ENCODE measurements at places on chromosomes 2 and 18.

DNA sequence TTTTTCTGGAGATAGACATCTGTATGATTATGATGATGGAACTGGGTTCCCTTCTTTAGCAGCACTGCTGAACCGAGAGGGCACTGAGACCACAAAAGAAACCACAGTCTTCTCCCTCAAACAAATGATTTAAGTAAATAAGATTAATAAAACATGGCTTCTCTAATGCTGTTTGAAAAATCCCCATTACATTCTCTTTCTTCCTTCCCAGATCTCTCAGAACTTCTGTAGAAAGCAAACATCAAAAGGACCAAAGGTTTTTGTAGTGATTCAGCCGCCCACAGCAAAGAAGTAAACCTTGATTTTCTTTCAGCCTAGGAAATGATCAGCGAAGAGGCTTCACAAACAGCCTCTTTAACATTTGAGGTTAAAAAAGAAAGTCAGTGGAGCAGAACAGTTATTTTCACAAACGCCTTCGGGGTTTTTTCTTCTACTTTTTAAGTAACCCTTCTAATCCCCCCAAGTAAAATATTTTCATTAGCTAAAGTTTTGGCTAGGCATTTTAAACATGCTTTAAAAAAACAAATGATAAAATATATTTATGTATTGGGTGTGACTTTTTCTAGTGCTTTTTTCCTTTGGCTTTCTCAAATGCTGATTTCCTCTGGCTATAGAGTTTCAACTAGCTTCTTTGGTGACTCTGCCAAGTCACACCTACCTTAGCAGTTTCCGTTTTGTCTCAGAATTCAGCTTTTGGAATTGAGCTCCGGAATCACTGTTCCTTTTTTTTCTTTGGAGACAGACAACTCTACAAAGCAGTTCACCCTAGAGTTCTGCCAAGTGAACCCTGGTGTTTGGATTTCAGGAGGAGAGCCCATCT lies 89.6 kb downstream of the UPP2 start:
- DNase-seq: no peak

DNA sequence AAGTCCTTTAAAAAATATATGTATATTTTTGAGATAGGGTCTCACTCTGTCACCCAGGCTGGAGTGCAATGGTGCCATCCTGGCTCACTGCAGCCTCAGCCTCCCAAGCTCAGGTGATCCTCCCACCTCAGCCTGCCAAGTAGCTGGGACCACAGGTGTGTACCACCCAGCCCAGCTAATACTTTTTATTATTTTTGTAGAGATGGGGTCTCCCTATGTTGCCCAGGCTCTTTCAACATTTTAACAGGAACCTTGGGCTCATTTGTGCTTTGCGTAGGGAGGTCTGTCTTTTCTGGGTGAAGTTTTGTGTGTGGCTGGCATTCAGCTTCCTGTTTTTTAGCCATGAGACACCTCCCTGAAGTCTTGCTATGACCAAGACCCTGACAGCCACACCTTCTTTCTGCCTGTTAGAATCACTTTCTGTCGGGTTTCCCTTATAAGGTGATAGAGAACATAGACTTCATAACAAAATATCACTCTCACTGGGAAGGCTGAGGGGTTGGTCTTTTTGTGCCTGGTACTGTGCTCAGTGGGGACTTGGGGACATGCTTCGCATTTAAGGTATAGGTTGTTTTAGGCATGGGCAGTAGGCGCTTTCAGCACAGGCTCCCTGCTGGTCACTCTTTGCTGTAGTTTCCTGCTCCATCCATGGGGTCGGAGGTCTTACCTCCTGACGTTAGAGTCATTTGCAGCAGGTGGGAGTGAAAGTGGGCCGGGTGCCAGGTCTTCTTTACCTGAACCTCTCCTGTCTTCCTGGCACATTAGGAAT lies 3.4 kb downstream of the RAB31 start:
- DNase-seq: no peak

DNA sequence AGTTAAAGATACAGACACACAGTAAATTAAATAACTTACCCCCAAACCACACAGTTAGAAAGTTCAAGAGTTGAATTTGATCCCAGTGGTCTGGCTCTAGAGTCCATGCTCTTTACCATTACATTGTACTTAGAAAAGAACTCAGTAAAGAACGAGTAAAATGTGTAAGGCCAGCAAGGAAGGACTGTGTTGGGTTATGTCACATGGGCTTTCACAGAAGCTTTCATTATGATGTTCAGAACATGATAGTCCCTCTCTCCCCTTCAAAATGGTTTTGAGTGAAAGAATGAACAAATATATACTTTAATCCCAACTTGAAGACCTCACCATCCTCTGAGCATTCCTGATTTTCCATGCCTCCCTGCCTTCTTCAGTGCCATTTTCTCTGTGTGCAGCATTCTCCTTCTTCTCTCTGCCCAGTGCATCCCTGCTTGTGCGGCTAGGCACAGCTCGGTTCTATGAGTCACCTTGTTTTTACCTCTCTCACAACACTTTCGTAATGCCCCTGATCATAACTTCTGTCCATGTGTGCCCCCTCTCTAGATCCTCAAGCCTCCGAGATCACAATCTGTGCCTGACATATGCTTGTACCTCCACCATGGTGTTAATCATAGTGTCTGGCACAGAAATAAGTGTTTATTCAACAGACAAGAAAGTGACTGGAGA lies 22.0 kb downstream of the RASGRP3 start:
- no peak for DNase-seq

- DNase-seq: no peak
Observed at GRCh38 chr2:236370847-236371409, 106.7 kb upstream of the ASB18 start.

GRCh38 chr2:45180033-45180746 lies 170.9 kb upstream of the SIX2 start:
- DNase-seq: no peak

- no peak for DNase-seq
Observed at GRCh38 chr2:113698892-113699447, 57.5 kb downstream of the SLC35F5 start.

DNA sequence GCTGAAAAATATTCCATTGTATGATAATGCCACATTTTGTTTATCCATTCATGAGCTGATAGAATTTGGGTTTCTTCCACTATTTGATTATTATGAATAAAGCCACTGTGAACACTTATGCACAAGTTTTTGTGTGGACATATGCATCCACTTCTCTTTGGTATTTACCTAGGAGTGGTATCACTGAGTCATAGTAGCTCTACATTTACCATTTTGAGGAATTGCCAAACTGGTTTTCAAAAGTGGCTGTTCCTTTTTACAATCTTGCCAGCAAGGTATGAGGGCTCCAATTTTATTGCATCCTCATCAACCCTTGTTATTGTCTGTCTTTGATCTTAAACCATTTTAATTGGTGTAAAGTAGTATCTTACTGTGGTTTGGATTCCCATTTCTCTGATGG lies 13.3 kb upstream of the EHBP1 start:
- DNase-seq: no peak

DNA sequence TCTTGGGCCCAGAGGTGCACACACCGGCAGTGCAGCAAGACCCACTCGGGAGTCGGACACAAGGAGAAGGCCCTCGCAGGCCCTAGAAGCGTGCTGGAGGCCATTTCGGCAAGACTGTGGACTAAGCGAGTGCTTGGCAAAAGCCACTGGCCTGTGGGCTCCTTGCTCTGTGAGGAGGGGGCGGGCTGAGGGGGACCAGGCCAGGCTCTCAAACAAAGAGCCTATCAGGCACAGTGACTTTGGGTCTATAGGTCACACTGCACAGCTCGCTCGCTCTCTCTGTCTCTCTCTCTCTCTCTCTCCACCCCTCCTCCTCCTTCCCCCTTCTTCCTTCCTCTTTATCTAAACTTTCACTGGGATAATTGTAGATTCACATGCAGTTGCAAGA lies 23.6 kb upstream of the ZCCHC2 start:
- no peak for DNase-seq

DNA sequence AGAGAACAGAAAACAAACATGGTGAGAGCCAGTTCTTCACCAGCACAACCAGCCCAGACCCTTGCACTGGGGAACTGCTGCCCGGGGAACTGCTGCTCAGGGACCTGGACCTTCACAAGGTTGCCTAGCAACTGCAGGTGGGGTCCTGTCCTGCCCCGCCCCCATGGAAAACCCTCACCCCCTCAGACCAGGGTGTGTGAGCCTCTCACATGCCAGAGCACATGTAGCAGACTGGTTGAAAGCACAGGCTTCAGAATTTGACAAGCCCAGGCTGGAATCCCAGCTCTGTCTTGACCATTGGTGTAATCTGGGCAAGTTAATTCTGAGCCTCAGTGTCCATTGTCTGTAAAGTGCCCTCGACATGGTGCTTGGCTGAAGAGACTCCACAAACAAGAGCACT lies 118.6 kb downstream of the LOXHD1 start:
- no peak for DNase-seq

GRCh38 chr18:24054130-24054529 lies 39.6 kb downstream of the TTC39C start:
- DNase-seq: peak; percentile 43

GRCh38 chr18:43661570-43661969 lies 384.3 kb upstream of the SYT4 start:
- no peak for DNase-seq

DNA sequence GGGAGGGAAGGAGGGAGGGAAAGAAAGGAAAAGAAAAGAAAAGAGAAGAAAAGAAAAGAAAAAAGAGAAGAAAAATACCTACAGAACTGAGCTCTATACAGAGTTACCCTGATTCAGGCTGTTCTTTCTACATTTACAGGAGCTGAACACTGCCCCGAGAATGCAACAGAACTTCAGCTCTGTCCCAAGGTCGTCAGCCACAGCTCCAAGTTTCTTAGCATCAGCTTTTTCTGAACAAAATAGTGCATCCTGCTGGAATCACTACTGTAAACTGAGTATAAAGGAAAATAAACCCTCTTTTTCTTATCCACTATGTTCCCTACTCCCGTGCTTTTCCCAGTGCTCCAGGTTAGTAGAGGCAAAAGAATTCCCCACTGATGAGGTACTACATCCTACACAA lies 4.7 kb upstream of the PPP4R1 start:
- DNase-seq: no peak

DNA sequence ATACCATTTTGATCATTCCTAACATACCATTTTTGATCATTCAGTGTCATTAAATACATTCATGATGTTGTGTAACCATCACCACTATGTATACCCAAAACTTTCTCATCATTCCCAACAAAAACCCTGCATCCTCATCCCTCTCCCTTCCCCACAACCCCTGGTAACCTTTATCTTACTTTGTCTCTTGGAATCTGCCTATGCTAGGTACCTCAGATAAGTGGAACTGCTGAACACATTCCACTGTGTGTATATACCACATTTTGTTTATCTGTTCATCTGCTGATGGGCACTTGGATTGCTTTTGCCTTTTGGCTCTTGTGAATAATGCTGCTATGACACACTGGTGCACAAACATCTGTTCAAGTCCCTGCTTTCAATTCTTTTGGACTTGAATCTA lies 83.8 kb upstream of the TFCP2L1 start:
- DNase-seq: no peak

GRCh38 chr2:170812710-170813600 lies 3.7 kb upstream of the GAD1 start:
- DNase-seq: peak; percentile 75

DNA sequence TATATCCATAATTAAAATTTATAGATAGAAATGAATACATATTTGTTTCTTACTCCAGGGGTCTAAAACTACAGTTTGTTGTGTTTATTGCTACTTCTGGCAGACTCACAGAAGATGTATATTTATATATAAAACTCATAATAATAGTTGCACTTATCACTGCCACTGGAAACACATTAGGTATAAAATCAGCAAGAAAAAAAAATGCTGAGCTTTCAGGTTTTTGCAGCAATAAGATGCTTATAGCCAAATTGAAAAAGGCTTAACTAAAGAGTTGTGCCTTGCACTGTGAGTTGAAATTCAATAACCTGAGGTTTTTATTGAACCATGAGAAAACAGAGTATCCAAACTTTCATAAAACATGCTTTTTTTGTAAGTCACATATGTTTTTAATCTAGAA lies 623.9 kb upstream of the CRIM1 start:
- DNase-seq: no peak

DNA sequence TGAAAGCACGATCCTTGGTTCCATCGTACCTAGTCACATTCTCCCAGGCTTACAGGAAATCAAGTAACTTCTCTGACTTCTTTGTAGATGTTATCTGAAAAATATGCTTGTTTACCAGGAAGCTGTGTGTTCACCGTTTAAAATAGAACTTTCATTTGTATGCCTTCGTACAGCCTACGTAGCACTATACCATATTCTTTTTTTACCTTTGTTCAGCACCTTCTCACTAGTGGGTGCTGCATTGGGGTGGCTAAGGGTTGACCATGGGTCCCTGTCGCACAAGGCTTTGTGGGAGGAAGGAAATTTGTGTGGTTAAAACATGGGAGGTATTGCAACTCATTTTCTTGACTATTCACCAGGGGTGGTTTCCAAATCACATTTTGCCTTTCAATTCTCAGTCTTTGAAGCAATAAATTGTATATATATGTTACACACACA lies 16.6 kb downstream of the MALT1 start:
- DNase-seq: no peak

- DNase-seq: no peak
Observed at GRCh38 chr2:135473567-135473966, 57.5 kb downstream of the ZRANB3 start.

GRCh38 chr2:23404426-23404825 lies 19.4 kb downstream of the KLHL29 start:
- no peak for DNase-seq

- peak; percentile 57 for DNase-seq
Observed at GRCh38 chr18:62526098-62527025, 3.5 kb downstream of the ZCCHC2 start.

- peak; percentile 79 for DNase-seq
Observed at GRCh38 chr2:71716697-71717624, 263.6 kb downstream of the DYSF start.

DNA sequence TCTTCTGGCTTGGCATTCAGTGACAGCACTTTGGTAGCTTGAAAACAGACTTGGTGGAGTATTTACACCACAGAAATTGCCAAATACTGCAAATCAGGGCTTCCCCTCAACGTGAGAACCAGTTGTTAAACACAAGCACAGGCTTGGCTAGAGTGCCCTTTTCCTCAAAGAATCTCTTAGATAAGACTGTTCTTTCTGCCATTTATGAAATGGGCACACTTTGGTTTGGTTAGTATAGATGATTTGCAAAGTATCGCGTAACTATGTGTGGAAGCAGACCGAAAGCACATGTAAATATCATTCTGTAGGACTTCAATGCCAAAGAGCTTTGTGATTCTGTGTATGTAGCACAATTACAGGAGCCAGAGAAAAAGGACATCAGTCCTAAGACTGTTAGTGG lies 308.2 kb downstream of the DCC start:
- DNase-seq: no peak

DNA sequence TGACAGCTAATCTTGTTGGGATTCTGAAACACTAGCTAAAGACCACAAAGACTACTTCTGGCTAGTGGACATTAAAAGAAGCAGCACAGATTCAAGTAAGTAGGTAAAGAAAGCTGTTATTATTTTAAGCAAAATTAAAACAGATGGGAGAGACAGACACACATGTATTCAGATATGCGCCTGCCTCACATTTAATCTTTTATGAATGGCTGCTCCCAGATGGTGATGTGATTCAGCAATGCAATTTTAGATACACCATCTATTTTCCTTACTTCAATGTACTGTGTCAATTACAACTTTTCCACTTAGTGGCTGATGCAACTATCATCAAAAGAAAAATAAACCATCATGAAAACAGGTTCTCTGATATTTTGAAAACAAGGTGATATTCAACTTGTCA lies 133.0 kb upstream of the PGAP1 start:
- no peak for DNase-seq

Measured in GM04504 (cell line).